Stimulated activated CD4-positive, alpha-beta T cell treated with anti-CD3 and anti-CD28 coated beads, TNF-alpha, amount 100 ng/mL, for 48 hours (primary cell): ENCODE measurements at places on chromosomes 3 and 15.

DNA sequence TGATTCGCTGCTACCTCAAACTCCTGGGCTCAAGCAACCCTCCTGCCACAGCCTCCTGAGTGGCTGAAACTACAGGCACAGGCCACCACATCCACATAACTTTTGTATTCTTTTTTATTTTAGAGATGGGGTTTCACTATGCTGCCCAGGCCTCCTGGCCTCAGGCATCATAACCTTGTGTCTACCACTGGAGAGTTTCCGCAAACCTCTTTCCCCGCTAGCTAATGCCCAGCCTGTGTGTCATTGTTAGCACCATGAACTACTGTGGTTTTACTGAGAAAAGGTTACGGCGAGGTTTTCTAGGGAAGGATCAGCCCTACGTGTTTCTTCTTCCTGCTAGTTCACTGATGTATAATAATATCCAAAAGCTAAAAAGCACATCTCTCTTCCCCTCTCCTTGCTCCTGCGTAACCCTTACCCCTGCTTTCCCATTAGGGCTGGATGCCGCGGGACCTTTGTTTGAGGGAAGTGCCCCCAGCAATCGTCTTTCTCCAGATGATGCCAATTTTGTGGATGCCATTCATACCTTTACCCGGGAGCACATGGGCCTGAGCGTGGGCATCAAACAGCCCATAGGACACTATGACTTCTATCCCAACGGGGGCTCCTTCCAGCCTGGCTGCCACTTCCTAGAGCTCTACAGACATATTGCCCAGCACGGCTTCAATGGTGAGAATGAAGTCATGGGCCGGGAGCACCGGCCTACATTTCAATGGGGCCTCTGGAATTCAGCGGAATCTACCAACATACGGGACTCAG lies 113.7 kb downstream of the LIPC start:
- peak; percentile 13 for DNase-seq

DNA sequence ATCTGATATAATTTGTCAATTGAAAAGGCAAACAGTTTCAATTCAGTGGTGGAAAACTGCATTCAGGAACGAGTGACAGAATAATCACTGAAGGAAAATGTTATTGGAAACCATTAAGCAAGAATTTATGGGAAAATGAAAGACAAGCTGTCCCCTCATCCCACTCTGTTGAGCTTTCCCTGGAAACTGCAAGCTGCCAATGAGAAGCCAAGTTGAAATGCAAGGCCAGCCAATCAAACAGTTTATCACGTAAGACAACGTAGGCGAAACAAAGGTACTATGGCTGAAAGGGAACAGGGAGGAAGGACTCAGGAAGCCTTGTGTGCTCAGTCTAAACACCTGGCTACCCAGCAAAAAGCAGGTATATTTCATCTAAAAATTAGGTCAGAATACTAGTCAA lies 187.9 kb upstream of the ATP10A start:
- no peak for DNase-seq

GRCh38 chr3:14706096-14706495 lies 31.2 kb downstream of the C3orf20 start:
- no peak for DNase-seq

DNA sequence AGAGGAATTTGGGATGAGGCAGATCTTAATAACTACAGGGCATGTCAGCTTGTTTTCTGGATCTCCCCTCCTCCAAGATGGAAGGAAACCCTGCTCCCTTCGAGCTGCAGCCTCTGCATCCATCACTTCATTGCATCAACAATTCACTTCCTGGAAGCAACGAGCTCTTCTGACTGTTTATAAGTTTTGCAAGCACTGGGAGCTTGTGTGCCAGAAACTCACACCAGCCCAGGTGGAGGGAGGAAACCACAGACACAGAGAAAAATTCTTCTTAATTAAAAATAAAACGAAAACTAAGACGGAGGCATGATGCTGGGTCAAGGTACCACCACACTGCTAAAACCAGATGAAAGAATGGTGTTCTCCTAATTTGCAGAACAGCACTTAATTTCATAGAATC lies 10.6 kb downstream of the LRIG1 start:
- no peak for DNase-seq

DNA sequence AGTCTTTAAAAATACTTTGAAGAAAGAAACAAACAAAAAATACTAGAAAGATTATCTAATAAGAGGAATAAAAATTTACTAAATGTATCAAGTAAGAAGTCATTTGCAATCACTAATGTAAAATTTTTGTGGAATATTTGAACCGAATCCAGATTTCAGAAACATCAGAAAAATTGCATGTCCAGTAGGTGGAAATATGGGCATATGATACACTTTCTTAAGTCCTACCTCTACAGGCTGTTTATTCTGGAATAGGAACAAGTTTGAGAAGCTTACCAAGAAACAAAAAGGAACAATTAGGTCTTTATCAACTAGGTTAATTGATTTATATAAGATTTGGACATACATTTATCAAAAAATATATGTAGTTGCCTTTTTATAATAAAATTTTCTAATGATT lies 292.9 kb upstream of the ROBO1 start:
- no peak for DNase-seq

GRCh38 chr3:13574083-13574797 lies 25.3 kb downstream of the FBLN2 start:
- no peak for DNase-seq

DNA sequence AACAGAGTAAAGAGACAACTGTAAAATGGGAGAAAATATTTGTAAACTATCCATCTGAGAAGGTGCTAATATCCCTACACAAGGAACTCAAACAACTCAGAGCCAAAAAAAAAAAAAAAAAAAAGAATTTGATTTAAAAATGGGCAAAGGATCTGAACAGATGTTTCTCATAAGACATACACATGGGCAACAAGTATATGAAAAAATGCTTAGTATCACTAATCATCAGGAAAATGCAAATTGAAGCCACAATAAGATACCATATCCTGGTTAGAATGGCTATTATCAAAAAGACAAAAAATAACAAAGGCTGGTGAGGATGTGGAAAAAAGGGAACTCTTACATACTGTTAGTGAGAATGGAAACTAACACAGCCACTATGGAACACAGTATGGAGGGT lies 36.2 kb downstream of the TXNRD3 start:
- DNase-seq, result no peak

DNA sequence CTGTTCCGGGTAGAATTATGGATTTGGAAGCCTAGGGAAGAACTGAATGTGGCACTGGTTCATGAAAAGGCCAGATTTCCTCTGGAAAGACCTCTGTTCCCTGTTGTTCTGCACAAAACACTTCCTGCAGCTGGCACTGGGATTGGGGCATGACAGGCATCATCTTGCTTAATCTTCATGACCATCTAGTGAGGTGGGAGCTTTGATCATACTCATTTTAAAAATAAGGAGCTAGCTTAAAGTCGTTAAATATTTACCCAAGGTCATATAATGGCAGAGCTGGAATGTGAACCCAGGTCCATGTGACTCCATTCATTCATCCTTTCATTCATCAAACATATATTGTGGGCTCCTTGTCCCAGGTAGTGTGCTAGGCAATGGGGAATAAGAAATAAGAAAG lies 40.4 kb downstream of the EBLN2 start:
- DNase-seq, result no peak

DNA sequence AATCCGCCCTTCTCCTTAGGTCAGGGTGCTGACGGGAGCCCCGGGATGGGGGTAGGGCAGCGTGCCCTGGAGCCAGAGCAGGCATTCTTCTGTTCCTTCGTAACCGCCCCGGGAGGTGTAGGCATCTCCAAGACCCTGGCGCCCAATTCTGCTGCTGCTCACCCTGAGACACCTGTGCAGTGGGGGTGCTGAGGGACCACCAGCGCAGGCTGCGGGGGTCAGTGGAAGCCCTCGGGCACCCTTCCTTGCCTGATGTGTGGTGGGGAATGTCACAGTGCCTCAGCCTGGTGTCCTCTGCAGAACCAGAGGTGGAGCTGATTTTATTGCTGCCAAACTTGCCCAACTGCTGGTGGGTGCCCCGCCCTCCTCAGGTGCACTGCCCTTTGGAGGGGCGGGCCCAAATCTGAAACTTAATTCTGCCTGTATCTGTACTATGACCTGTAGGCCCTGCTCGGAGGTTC lies 7.3 kb downstream of the CSK start:
- no peak for DNase-seq

DNA sequence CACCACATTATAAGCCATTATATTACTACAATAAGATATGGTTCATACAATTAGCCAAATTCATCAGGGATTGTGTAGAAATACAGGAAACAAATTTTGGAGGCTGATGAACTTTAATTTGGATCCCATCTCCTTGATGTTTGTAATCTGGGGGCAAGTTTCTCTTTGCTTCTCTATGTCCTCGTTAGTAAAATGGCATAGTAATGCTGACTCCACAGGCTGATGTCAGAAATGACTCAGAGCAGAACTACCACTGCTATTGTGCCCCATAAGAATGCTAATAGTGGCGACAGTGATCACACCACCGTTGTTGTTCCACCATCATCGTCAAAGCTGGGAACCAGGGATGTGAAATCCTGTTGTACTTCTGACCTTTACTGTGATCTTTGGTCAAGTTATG lies 722.3 kb upstream of the LMCD1 start:
- no peak for DNase-seq

- no peak for DNase-seq
These were observed 75.8 kb downstream of the CNTN3 start for GRCh38 chr3:74538669-74539068.

DNA sequence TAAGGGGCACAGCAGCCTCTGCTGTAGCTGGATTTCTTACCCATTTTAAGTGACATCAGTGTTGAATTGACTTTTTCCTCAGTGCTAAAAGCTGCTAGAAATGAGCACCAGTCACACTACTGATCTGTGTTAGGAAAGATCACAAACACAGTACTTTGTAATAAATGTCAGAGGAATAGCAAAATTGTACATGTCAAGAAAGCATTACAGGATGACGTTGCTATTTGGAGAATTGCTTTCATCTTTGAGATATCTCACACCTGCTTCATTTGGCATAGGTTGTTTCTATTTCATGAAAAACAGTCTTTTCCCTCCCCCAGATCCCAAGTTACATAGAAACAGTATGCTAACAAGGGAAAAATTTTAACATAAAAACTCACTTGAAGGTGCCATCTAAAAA lies 77.8 kb downstream of the SLC25A26 start:
- DNase-seq, result no peak

- DNase-seq, result no peak
These were observed 494 bp downstream of the CPLX3 start for GRCh38 chr15:74826921-74827320.

DNA sequence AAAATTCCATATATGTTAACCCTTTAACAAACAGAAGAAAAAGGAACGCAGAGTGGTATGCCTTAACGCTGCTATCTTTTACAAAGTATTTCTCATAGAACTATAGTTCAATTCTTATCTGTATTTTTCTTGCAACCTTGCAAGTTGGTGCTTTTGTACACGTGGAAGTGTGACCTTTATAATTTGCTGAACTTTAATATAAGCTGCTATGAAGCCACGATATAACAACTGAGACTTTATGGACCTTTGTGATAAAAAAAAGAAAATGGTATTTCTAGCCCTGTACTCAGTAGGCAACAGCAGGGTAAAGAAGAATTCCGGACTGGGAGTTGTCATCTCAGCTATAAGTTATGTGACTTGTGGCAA lies 6.3 kb upstream of the TFG start:
- DNase-seq, result no peak

DNA sequence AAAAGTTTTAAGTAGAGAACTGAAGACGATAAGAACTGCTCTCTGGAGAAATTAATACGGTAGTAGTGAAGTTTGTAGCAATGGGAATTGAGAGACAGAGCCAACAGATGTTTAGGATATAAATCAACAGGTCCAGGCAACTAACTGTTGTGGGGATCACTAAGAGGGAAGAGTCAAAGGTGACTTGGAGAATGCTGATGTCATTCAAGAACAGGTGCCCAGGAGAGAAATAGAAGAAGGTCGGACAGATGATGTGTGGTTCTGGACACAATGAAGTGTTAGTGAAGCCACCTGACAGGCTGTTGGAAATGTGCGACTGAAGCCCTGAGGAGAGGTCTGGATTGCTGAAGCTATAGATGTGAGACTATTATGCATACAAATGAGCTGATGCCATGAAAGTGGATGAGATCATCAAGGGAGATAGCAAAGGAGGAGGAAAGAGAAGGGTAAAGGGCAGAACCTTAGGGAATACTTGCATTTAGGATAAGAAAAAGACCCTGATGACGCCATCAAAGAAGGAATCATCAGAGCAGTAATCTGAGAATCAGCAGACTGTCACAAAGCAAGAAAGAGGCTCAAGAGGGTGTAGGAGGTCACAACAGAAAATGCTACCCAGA lies 183.7 kb downstream of the FRMD5 start:
- no peak for DNase-seq

- no peak for DNase-seq
These were observed 10.1 kb downstream of the SLC51B start for GRCh38 chr15:65055201-65055870.

GRCh38 chr15:83210619-83211018 lies 3.0 kb upstream of the HDGFL3 start:
- DNase-seq, result no peak

DNA sequence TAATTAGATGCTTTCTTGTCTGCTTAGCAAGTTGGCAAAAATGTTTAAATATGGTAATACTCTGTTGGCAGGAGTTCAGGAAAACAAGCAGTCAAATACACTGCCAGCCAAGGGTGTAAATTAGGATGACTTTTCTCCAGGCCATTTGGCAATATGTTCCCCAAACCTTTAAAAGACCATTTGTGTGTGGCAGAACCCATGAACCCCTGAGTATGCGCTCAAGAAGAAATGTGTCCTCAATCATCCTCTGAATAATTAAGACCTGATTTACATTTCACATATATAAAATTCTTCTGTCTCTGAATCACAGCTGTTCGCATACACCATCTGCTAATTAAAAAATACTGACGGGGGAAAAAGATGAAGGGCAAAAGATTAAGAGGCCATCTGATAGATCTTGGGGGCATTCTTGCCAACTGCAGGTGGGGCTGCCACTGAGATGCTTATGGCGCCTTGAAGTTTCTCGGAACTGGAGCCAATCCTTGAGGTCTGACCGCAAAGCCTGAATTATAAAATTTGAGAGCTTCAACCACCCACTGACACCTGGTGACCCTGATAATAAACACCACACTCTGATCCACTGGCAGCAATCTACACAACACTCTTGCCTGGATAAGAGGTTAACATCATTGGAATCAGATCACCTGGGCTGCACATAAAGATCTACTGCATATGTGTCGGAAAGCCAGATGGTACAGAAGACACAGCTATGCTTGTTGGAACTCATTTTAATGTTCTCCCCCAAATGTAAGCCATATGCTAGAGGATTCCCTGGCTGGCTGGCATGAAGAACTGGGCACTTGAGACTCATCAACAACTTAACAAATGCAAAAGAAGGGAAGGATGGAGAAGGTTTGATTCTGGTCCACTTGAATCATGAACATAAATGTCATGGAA lies 190.6 kb downstream of the OSBPL10 start:
- no peak for DNase-seq

DNA sequence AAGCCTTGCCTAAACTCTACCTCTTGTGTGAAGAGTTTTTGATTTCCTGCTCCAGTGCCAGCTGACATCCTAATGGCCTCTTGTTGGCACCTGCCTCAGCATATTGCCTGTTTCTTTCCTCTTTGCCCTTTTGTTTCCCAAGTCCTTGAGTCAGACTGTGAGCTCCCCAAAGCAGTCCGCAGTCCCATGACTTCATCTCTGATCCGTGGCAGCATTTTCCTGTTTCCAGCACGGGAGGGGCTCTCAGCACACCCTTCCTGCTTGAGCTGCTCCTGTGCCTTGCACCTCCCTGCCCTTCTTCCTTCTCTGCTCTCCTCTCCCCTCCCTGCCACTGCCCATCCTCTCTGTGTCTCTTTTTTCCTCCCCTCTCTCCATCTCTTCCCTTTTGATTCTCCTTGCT lies 179.6 kb downstream of the EPHB1 start:
- no peak for DNase-seq

GRCh38 chr3:193903966-193904365 lies 232.0 kb upstream of the HES1 start:
- DNase-seq, result no peak
